ENCODE measurements at places on chromosomes 2 and 18.

DNA sequence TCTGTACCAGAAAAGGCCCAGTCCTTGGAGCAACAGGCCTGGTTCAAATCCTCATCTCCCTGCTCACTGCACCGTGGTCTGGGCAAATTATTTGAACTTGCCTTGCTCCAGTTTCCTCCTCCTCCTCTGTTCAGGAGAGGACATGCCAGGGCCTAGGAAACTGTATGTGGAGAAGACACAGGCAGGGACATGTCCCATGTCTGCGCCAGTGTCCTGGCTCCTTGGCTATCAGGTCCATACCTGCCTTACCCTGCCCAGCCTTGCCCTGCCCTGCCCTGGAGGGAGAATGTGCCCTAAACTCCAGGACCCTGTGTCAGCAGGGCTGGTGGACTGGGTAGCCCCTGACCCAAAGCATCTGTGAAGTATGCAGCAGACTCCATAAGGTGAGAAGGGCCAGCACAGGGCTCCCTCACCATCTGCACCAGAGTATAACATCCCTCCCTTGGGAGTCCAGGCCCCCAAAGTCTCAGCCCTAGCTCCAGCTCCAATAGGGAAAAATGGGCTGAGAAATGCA, 165.3 kb downstream of the GALNT1 start:
- DNase-seq, result no peak

GRCh38 chr18:61948846-61949438, 56.1 kb upstream of the RNF152 start:
- no peak for DNase-seq

GRCh38 chr2:218871345-218872302, 9.0 kb upstream of the WNT10A start:
- no peak for DNase-seq

DNA sequence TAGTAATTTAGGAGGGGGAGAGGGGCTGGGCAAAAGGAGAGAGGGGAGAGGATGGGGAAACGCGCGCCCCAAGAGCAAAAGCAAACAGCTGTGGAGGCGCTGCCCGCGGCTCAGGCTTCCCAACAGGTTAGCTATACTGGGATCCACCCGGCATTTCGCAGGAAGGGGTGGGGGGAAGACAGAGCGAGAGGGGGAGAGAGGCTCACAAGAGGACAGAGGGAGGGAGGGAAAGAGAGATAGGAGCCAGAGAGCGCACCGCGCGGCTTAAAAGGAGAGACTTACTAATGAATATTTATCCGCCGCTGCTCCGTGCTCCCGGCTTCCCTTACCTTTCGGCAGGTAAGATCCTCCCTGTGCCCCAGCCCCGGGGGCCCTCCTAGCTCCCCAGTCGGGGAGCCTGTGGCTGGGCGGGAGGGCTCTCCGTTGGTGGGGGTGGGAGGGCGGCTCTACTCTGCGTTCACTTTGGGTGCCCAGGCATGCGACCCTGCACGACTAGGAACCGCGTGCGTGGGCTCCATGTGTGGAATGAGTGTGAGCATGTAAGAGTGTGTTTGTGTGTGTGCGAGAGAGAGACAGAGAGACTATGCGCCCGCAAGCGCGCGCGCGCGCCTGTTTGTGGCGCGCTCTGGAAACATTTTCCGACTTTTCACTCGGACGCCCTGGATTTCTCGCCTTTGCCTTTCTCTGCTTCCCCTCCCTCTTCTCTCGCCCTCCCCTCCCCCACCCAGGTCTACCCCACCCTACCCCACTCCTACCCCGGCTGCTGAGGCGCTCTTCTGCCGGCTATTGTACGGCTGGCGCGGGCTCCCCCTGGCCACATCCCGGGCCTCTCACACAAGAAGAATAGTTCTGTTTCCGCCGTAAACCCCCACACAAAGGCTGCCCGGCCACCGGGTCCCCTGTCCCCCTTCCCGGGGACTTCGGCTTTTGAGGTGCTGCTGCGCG, 7.2 kb upstream of the SIX3 start:
- no peak for DNase-seq

DNA sequence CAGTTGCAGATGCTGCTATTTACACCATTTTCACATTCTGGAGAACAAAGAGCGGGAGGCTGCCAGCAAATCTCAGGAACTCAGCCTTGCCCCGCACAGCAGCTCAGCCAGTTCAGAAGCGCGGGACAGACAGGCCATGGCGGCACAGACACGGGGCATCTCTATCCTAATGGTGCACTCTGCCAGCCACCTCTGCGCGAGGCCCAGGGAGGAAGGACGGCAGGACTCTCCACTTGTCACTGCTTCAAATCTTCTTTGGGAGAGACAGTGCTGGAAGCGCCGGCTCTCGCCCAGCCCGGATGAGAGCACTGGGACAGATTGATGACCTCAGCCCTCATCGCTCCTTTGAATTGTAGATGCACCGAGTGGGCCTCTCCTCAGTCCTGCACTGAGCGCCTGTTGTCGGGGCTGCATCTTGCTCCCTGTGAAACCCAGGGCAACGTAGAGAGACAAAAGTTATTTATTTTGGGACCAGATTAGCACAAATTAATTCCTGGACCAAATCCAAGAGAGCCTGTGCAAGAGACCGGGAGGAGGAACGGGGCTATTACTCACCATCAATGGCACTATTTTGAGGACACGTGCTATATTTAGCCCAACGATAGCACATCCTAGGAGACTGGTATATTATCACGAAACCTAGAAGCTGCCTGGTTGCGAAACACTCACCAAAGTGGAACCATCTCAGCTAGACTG, 211.4 kb upstream of the SMIM21 start:
- DNase-seq, result peak; percentile 8

DNA sequence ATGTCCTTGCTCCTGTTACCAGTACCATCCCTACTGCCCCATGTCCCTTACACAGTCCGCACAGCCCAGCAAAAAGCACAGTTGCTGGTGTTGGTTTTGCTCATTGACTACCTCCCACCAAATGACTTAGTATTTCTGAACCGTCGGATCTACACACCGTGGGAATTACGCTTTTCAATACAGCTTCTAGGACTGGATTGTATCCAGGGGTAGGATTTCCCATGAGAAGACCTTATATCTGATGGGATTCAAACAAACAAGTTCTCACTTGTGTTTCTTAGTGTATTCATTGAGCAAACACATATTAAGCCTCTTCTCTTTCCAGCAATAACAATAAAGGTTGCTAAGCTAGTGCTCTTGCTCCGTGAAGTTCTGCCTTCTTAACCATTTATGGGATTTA, 25.8 kb downstream of the TRAPPC12 start:
- no peak for DNase-seq

- DNase-seq, result peak; percentile 1
Measured at GRCh38 chr18:42614619-42615293, 500.7 kb downstream of the RIT2 start.

DNA sequence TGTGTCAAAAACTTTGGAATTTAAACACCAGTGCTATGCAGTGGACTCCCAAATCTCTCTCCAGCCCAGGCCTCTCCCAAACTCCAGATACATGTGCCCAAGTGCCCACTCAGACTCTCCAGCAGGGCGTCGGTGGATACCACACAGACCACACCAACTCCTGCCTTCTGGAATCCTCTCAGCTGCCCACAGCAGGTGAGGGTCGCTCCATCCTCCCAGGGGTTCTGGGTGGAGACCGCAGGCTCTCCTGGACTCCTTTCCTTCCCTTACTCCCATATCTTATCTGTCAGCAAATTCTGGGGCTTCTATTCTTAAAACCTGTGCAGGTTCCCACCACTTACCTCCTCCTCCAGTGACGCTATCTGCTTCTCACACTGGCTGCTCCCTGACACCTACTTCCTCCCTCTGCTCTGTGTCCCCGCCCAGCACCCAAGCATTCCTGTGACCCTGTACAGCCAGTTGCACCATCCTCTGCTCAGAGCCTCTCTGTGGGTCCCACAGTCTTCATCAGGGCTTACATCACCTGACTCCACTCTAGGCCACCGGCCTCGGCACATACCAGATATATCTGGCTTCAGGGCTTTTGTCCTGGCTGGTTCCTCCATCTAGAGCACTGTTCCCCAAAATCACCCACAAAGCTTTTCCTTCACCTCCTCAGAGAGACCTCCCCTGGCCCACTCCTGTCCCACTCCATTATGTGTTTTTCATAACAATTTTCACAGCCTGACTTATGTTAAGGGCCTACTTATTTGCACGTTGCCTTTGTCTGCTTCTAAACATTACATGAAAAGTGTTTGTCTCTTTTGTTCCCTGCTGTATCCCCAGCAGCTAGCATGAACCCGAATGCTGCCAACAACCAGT, 2.6 kb upstream of the IMP4 start:
- no peak for DNase-seq

DNA sequence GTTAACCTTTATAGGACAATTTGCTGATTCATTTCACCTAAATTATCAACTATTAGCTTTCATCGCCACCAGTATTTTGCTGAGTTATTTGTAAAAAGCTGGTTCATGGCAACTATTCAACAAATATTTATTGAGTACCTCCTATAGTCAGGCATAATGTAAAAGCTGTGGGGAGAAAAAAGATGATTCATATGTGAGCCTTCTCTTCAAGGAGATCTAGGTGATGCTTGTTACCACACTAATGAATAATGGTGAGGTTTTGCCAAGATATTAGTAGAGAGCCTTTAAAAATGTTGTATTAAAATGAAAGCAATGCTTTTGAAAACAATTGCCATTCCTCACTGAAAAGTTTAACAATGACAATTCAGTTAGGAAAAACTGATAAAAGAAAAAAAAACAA, 187.8 kb downstream of the ANKRD44 start:
- DNase-seq, result no peak

Data from fibroblast of villous mesenchyme (primary cell).